ENCODE measurements at places on chromosomes 5 and 9.

GRCh38 chr9:14806941-14807520, 84.5 kb upstream of the CER1 start:
- DNase-seq = no peak

DNA sequence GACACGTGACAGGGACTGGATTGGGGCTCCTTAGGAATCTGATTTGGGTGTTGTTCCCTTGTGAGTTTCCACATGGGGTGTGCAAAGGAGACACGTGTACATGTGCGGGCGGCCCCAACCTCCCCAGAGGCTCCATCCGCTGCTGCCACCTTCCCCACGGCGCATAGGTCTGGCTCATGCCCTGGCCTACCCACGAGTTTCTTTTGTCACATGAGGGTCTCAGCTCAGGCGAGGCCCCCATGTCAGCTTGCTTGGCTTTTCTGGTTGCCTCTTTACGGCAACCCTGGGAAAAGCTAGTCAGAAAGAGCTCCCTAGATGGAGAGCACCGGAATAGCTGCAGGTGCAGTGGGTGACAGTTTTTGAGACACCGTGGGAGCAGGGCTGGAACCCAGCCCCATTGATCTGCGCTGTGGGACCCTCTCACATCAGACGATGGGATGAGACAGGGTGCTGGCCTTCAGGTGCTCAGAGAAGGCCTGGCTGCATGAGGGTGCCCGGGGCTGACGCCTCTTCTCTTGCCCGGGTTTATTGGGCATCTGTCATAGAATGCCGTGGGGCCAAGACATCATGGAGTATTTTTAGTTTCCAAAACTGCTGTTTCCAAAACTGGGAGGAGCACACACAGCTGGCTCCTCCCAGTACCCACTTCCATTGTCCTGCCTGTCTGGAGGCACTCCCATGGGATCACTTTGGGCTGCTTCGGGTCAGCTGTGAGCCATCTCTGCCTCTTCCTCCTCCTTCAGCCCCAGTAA, 107.8 kb downstream of the WNK2 start:
- no peak for DNase-seq

GRCh38 chr5:135979510-135979909, 24.7 kb upstream of the LECT2 start:
- DNase-seq = peak; percentile 53

- no peak for DNase-seq
Measured at GRCh38 chr5:173281910-173282309, 46.3 kb downstream of the STC2 start.

GRCh38 chr5:111252799-111253545, 28.8 kb downstream of the CAMK4 start:
- no peak for DNase-seq

DNA sequence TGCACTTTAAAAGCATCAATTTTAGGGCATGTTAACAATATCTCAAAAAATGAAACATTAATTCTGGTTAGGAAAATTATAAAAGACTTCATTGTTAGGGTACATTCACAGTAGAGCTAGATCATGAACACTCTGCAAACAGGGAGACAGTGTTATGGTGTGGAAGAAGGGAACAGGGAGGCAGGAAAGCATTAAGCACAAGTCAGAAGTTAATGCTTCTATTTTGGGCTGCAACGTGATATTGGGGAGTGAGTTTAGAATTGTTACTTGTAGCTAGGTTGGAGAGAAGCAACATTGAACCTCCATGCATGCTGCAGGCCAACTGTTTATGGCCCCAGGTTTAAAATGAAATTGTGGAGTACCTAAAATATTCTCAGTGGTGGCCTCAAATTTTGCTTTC, 278.1 kb upstream of the NMUR2 start:
- DNase-seq = no peak

DNA sequence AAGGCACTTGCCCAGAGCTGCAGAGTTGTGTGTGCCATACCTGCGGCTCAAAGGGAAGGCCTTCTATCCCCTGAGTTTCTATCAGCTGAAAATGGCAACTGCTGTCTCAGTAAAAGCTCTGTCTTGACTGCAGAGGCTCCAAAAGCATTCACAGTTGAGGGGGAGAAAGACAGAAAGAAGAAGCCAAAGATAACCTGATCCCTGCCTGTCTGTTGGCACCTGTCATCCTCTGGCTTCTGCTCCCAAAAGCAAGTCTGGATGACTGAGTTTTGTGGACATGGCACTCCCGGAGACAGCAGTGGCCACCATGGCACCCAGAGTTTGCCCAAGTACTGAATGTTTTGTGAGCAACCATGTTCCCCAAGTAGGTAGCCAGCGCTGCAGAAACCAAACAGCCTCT, 176.6 kb downstream of the NR3C1 start:
- DNase-seq = no peak

- no peak for DNase-seq
Measured at GRCh38 chr5:120539471-120539870, 75.4 kb downstream of the PRR16 start.

DNA sequence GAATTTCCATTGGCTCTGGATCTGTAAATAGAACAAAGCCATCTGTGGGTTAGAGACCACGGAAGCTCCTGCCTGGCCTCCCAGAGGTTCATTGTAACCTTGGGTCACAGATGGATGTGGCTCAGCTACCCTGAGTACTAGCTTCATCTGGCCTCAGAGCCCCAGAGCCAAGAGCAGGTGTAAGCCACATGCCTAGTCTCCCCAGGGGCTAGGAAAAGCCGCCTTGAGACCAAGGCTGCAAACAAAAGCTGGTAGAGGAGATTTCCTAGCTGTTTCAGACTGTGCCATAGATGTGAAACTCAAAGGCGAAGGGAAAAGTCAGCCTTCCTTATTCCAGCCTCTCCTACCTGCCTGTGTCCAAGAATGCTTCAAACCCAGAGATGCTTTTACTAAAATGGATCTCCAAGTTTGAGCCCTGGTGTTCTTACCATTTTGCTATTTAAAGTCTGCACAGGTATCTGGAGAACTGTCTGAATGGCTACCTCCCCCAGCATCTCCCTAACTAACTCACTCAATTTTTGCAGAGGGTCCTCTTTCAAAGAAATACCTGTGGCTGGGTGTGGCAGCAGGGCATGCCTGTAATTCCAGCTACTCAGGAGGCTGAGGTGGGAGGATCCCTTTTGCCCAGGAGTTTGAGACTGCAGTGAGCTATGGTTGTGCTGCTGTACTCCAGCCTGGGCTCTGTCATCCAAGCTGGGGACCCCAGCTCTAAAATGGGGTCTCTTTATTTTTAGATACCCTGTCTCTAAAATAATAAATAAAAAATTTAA, 42.3 kb upstream of the MAP1B start:
- DNase-seq = no peak

GRCh38 chr5:56984445-56984844, 32.5 kb upstream of the MIER3 start:
- DNase-seq = no peak

DNA sequence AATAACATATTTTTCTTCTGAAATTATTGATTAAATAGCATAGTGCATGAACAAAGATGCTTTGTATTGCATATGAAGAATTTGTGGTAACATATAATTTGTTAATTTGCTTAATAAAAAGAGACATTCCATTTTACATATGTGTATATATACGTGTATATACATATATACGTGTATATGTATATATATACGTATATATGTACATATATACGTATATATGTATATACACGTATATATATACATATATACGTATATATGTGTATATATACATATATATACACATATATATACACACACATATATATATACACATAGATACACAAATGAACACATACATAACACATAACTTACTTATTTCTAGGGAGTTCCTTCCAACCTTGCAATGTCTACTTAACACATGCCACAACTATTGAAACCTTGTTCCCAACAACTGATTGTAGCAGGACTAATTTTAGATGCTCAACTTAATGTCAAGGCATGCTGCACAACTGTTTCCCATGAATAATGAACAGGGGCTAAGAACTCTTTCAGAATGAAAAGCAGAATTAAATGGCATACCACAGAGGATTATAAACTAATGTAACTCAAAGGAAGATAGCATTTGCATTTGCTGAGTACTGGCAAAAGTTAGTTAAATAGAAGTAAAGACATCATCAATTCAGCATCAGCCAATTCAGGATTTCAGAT, 17.4 kb downstream of the KIF24 start:
- DNase-seq = no peak

- peak; percentile 5 for DNase-seq
Measured at GRCh38 chr9:96859461-96860198, 5.3 kb upstream of the ZNF782 start.

GRCh38 chr5:129199308-129199707, 104.8 kb downstream of the ISOC1 start:
- no peak for DNase-seq

GRCh38 chr5:37043693-37044092, 167.1 kb downstream of the NIPBL start:
- no peak for DNase-seq

All from brain pericyte (primary cell).